ENCODE measurements at places on chromosomes 4 and X.

- peak; percentile 1 for DNase-seq
These were observed 23.5 kb downstream of the OTC start for GRCh38 chrX:38375891-38376290.

DNA sequence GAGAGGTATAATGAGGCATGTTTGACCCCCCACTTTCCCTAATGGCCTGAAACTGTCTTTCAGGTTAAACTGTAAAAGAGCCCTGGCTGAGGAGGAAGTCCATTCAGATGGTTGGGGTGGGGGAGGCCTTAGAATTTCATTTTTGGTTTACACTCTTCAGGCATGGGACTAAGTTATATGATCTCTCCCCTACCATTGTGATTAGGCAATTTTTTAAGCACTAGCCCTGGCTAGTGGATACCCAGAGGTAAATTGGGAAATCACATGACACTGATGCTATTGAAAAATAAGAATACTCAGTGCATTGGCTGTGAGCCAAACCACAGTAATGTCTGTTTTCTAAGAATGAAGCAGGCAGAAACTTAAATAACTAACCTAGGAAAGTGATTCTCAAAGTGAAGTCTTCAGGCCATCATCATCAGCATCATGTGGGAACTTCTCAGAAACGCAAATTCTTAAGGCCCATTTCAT, 149.7 kb downstream of the RRAGB start:
- peak; percentile 58 for DNase-seq

DNA sequence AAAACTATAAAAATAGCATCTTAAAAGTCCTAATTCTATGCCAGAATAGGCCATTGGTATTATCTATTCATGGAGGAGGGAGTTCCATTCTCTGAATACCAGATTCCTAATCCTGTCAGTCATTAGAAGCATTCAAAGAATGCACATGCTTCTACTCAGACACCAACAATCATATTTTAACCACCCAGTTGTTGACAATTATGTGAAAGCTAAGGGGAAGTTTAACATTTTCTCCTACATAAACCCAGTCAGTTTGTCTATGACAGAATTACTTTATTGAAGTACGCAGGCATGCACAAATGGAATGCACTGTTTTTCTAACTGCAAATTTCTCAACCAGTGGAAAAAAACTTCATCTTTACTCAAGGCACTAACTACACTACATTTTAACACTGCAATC, 69.6 kb upstream of the MTNR1A start:
- no peak for DNase-seq

GRCh38 chr4:71855944-71856343, 72.1 kb upstream of the GC start:
- no peak for DNase-seq

DNA sequence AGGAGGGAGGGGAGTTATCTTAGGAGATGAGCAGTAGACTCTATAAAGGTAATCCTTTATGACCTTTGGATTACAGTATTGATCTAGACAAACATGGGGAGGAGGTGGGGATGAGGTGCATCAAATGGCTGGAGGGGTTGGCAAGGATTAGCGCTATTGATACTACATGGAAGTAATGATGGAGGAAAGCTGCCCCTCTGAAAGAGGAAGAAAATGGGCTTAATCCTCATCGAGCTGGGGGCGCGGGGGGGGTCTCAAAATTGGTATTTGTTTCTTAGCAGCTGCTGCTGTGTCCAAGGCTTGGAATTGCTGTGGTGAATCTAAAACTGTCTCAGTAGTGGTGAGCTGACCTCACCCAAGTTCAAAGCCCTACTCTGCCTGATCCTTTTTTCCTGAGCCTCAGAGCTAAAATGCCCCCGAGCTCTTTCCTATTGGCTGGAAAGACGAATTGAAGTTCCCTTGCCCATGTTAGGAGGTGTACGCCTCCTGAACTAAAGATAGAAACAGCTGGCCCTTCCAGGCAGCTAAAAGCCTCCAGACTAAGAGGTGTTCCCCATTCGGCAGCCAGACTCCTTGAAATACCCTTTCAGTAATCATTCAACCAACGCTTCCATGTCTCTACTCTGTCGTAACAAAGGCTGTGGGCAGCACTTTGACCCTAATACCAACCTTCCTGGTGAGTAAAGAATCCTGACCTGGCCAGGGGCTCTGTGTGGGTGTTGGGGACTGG, at the start of gene ITGB1BP2:
Gene ITGB1BP2 (plus strand): TSS at position 556 of the 730 bp plus-strand sequence. CDS start 57 bp downstream, at position 613.
- no peak for DNase-seq

- no peak for DNase-seq
These were observed 77.2 kb upstream of the DHRSX start for GRCh38 chrX:2577844-2578466.

DNA sequence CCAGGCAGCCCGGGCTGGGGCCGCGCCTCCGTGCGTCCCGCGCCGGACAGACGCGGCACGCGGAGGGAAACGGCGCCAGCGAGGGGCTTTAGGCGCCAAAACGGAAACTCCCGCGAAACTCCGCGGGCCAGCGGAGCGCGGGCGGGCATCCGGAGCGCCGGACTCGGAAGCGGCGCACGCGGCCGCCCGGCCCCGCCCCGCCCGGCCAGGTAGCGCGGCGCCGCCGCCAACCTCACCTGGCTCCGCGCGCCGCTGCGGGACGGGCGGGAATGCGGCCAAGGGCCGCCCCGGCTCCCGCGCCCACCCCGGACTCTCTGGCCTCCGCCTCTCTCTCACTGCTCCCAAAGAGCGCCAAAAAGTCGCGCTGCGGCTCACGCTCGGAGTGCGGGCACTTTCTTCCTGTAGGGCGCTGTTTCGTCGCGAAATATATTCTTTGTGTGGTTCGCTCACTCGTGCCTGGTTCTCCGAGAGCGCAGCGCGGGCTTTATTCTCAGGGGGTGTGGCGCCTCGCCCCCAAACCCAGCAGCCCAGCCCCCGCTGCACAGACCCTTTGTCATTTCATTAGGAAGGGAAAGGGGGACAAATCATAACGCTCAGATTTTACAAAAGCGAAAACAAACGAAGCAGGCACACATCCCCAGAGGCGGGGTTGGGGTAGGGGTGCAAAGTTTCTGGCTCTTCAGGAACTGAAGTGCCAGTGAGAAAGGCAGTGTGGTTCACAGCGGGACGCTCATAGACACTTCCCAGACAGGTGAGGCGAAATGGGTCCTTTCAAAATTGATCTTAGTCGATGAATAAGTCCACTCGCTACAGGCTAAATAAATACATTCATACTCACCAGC, 961 bp upstream of the MBNL3 start:
- DNase-seq, result peak; percentile 1

GRCh38 chr4:16809064-16809463, 89.4 kb downstream of the LDB2 start:
- no peak for DNase-seq

DNA sequence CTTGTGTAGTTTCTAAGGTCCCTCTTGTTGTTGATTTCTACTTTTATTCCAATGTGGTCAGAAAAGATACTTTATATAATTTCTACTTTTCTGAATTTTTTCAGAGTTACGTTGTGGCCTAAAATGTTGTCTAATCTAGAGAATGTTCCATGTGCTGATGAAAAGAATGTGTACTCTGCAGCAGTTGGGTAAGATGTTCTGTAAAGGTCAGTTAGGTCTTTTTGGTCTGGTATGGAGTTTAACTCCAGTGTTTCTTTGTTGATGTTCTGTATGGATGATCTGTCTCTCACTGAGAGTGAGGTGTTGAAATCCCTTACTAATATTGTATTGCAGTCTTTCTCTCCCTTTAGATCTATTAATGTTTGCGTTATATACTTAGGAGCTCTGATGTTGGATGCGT, 37.0 kb upstream of the GPRIN3 start:
- DNase-seq, result no peak

DNA sequence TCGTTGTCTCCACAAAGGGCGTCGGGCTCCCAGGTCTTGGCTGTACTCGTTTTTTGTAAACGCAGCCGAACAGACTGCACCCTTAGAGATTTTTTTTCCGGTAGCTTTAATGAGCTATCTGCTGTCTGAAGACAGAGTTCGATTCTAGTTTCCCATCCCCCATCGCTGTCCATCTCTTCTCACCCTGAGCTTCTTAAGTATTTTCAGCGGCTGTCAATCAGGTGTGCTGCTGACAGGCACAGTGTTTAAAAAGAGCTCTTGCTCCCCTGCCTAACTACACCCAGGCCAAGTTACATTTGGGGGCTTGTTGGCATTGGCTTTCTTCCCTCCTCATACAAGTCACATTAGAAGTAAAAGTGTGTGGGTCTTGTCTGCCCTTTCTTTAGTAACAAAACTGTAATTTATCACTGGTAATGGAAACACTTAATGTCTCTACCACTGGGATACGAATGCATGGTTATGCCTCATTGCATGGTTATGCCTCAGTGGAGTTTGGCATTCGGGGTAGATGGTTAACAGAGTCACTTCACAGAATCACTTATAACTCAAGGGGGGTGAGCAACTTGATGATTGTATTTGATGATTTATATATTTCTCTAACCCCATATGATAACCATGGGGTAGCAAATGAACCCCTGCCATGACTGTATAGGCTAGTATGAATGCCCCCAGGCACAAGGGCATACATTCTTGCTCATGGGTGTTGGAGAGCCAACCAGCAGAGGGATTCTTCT, 1.4 kb upstream of the ARHGAP6 start:
- no peak for DNase-seq

DNA sequence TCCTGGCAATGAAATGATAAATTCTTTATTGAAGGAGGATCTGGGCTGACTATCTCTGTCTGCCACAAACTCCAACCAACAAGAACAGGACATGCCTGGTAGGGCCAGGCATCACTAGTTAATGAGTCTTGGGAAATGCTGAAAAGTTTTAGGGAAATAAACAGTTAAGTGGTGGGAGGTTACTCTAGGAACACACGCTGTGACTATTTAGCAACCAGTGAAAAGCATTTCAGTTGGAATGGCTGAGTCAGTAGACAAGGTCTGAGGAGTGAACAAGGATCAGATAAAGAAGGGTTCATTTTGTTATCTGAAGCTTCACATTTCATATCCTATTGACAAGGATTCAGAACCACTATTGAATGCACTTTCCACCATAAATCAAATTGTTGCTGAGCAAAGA, 394.9 kb upstream of the BOD1L1 start:
- peak; percentile 13 for DNase-seq

DNA sequence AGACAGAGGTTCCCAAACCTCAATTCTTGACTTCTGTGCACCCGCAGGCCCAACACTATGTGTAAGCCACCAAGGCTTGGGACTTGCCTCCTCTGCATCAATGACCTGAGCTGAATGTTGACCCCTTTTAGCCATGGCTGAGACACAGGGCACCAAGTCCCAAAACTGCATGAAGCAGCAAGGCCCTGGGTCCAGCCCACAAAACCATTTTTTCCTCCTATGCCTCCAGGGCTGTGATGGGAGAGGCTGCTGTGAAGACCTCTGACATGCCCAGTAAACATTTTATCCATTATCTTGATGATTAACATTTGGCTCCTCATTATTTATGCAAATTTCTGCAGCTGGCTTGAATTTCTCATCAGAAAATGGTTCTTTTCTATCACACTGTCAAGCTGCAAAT, 85.4 kb downstream of the ITM2A start:
- DNase-seq, result no peak

- DNase-seq, result no peak
These were observed 33.5 kb upstream of the ITM2A start for GRCh38 chrX:79400623-79401022.

DNA sequence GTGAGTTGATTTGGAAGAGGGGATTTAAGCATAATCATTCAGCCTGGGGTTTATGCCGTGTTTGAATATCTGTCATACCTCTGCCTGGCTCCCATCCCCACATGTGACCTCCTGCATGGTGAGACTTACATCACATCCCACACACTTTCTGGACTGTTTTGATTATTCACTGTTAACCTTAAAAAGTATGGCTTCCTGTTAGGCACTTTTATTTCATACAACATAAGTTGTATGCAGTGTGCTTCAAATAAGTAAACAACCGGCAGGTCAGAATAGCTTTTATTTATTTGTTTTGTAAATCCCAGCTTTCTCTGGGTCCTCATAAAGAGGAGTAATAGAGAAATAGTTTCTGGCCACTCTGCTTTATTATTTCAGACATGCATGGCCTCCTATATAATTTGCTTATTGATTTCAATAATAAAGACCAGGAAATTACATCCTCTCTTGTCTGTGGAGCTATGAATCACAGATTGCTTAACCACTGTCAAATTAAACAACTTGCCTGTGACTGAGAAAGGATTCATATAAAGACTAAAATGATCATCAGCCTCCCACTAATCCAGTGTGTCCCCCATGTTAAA, 376.8 kb upstream of the ZFP42 start:
- DNase-seq, result peak; percentile 43

GRCh38 chr4:77586951-77587383, 18.7 kb upstream of the CXCL13 start:
- DNase-seq, result peak; percentile 82

GRCh38 chrX:17052210-17052609, 105.8 kb downstream of the REPS2 start:
- peak; percentile 61 for DNase-seq

DNA sequence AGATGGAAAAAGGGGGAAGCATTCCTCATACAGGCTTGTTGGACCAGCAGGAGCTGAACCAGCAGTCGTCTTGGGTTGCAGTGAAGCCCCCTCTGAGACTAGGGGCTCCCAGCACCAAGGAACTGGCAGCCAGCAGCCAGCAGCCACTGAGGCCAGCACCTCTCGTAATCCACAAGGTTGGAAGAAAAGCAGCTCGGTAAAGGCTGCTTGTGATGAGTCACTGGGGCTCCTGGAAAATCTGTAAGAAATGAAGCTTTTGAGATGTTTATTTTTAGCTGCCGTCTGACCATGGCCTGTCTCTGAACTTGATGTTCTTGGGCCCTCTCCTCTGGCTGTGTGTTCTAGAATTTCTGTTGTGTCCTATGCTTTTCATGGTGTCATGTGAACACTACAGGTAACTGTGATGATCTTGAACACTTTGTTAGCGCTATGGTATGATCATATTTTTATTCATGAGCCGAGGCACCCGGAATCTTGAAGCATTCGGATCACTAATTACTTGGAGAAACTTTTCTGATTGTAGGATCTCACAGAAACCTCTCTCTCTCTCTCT, 18.6 kb downstream of the CLCN4 start:
- DNase-seq, result no peak

GRCh38 chrX:63506320-63506719, 155.2 kb upstream of the SPIN4 start:
- DNase-seq, result peak; percentile 13

- DNase-seq, result no peak
These were observed 432.6 kb upstream of the GALNT7 start for GRCh38 chr4:172736046-172736445.

DNA sequence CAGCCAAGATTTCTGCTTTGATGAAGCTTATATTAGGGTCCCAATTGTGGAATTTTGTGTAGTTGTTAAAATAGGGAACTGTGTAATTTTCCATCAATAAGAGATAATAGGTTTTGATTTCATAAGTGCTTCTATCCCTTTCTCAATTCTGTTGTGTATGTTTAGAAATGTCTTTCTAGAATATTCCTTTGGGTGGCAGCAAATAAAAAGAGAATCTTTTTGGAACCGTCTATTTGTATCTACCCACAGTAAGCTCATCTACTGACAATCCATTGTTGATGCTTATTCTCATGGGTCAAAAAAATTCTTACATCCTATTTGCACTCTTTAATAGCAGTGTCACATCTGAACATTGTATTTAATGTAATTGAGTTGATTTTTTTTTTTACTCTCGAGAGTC, 61.7 kb downstream of the TMA16 start:
- DNase-seq, result no peak
